ENCODE measurements at places on chromosomes 1 and 21. TPM values are rescaled to one million over a fixed set of nuclear protein-coding genes. Genes with fewer than 3 reads are reported as not detected.

DNA sequence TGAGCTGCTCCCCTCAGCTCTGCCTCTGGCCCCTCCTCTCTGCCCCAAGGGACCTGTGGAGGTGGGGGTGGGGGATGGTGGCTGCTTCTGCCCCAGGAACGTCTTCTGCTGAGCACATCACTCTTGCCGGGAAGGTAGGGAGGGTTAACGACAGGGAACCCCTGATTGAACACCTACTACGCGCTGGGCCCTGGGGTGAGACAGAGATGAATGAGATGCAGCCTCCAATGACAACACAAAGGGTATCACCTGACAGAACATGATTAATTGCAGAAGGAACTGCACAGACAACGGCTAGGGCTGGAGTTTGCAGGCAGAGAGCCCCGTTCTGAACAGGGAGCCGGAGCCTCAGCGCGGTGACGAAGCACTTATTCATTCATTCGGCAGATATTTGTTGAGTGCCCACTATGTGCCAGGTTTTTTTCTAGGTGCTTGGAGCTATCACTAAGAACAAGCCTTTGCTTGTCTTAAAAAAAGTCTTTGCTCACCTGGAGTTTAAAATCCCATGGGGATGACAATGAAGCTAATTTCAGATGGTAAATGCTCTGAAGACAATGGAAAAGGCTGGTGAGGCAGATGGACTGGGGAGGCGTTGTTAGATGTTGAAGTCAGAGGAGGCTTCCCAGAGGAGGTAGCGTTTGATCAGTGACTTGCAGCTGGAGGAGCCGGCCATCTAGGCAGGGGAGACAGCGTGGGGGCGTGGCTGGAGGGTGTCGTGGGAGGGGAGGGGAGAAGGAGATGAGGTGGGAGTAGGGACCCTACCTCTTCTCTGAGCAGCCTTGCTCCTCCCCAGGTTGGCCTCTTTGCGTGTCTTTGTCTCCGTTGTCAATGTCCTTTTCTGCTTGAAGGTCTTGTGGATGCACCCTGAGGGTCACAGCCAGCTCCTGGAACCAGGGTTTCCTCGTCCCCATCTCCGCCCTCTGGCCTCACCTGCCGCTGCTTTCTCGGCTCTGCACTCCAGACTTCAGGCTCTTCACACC, 103.1 kb upstream of the CSF3R start:
- H3K4me1 ChIP-seq: no peaks in the 10 kb centered on the region
- H3K36me3 ChIP-seq: no peaks in the 10 kb centered on the region
- no peak for DNase-seq
- H3K4me3 ChIP-seq: no peak overlapping the region
- no peaks in the 10 kb centered on the region for H3K27me3 ChIP-seq

GRCh38 chr1:154629061-154629674, 21.2 kb upstream of the ADAR start:
- H3K27me3 ChIP-seq: peaks cover 10% of the 10 kb centered on the region
- H3K4me3 ChIP-seq: no peak overlapping the region
- H3K4me1 ChIP-seq: peaks cover 10% of the 10 kb centered on the region
- H3K36me3 ChIP-seq: no peaks in the 10 kb centered on the region

GRCh38 chr1:204223129-204223860, 9.5 kb upstream of the GOLT1A start:
- H3K4me3 ChIP-seq: no peak overlapping the region
- no peaks in the 10 kb centered on the region for H3K36me3 ChIP-seq
- H3K27me3 ChIP-seq: no peaks in the 10 kb centered on the region
- no peak overlapping the region for H3K27ac ChIP-seq
- H3K4me1 ChIP-seq: no peaks in the 10 kb centered on the region

GRCh38 chr1:101479945-101480344, 243.1 kb downstream of the S1PR1 start:
- no peak for DNase-seq
- H3K36me3 ChIP-seq: no peaks in the 10 kb centered on the region
- no peaks in the 10 kb centered on the region for H3K4me1 ChIP-seq
- no peak overlapping the region for H3K27ac ChIP-seq
- H3K27me3 ChIP-seq: no peaks in the 10 kb centered on the region

DNA sequence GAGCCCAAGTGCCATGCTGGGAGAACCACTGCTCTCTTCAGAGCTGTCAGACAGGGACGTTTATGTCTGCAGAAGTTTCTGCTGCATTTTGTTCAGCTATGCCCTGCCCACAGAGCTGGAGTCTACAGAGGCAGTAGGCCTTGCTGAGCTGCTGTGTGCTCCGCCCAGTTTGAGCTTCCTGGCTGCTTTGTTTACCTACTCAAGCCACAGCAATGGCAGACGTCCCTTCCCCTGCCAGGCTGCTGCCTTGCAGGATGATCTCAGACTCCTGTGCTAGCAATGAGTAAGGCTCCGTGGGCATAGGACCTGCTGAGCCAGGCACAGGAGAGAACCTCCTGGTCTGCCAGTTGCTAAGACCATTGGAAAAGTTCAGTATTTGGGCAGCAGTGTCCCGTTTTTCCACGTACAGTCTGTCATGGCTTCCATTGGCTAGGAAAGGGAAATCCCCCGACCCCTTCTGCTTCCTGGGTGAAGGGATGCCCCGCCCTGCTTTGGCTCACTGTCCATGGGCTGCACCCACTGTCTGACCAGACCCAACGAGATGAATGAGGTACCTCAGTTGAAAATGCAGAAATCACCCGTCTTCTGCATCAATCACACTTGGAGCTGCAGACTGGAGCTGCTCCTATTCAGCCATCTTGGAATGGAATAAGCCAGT, 31.9 kb downstream of the CYP4B1 start:
- H3K36me3 ChIP-seq: no peaks in the 10 kb centered on the region
- DNase-seq: no peak
- no peaks in the 10 kb centered on the region for H3K27me3 ChIP-seq
- H3K4me1 ChIP-seq: no peaks in the 10 kb centered on the region
- H3K27ac ChIP-seq: no peak overlapping the region

DNA sequence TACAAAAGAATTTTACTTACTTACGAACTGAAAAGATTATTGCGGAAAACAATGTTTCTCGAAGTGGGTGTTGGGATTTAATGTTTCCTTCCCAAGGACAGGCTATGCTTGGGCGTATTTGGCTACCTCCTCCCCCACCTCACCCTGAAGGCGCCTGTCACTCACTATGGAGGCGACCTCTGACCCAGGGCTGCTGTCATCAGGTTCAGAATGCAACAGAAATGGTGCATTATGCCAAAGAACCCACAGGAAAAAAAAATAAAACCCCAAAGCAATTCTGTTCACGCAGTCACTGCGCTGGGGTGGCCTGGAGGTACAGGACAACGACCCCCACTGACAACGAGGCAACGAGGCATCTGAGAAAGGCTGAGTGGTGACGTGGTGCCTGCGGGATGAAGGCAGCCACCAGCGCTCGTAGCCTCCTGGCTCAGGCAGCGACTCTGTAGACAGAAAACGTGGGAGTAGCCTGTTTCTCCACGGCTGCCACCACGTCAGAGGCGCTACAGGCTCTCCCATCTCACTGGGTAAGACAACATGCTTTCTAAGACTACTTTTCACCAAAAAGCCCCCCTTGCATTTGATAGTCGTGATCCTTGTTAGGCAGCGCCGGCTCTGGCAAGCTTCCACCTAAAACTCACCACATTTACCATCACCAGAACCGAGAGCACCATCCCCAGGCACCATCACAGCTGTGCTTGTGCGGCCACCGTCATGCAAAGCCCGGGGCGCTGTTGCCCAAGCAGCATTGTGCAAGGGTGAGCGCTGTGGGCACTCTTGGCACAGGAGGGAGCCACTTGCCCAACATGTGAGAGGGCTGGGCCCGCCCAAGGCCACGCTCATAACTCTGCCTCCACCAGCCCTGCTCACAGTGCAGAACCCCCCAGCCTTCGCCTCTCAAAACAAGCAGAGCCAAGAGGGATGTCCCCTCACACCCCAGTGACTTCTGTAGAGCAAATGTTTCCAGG, 14.3 kb downstream of the NADK start:
- no peak overlapping the region for H3K4me3 ChIP-seq
- H3K36me3 ChIP-seq: peaks cover 4% of the 10 kb centered on the region
- H3K27me3 ChIP-seq: no peaks in the 10 kb centered on the region
- H3K27ac ChIP-seq: no peak overlapping the region

GRCh38 chr1:58874757-58875755, 91.2 kb upstream of the JUN start:
- DNase-seq: no peak
- H3K27me3 ChIP-seq: no peaks in the 10 kb centered on the region
- H3K4me1 ChIP-seq: peaks cover 24% of the 10 kb centered on the region
- peak overlapping the region; percentile 58 for H3K27ac ChIP-seq
- no peaks in the 10 kb centered on the region for H3K36me3 ChIP-seq

GRCh38 chr21:20997636-20998455, at the start of gene NCAM2:
Gene NCAM2 (plus strand): TSS chr21:20998409.
- H3K36me3 ChIP-seq: no peaks in the 10 kb centered on the region
- DNase-seq: no peak
- no peaks in the 10 kb centered on the region for H3K4me1 ChIP-seq

DNA sequence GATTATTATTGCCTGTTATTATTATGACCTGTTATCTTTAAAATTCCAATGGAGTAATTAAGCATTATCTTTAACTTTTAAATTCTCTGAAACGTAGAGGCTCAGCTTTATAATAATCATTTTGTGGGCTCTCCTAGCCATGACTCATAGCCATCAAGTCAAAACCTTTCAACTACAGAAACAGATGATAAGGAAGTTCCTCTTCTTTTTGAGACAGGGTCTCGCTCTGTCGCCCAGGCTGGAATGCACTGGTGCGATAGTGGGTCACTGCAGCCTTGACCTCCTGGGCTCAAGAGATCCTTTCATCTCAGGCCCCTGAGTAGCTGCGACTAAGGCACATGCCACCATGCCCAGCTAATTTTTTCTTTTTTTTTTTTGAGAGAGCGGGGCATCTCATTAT, 43.5 kb downstream of the CHML start:
- H3K36me3 ChIP-seq: no peaks in the 10 kb centered on the region
- H3K4me3 ChIP-seq: no peak overlapping the region
- H3K4me1 ChIP-seq: peaks cover 10% of the 10 kb centered on the region
- no peak for DNase-seq

Gene TFF1
- 0.36 TPM for total RNA-seq

Gene DISC1
- 0.36 TPM for total RNA-seq

- no peak overlapping the region for H3K4me3 ChIP-seq
- no peaks in the 10 kb centered on the region for H3K4me1 ChIP-seq
- H3K27me3 ChIP-seq: peaks cover 2% of the 10 kb centered on the region
- H3K27ac ChIP-seq: no peak overlapping the region
- H3K36me3 ChIP-seq: no peaks in the 10 kb centered on the region
Measured at GRCh38 chr1:232899839-232900238, 50.6 kb upstream of the NTPCR start.

Gene CYP4A22
- not detected for total RNA-seq

DNA sequence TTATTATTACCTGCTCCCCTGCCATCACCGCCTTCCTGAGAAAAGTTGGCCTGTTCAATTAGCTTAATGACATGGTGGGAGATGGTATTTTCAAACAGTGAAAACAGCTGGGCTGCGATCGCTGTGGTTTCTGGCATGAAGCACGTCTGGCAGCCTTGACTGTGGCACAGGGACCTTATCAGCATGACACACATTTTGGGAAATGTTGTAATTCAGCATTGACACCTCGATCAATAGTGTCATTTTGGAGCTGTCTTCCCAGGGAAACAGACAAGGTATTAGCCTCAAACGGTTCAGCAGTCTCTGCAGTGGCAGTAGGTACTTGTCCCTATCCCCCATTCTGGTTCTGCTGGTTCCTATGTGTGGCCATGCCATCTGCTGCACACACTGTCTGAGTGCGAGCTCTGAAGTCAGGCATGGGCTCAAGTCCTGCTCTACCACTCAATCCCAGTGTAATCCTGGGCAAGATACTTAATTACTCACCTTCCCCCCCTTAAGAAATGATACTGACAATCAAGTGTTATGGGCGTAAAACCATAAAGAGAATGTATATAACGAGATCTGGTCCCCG, 154.5 kb upstream of the KCND3 start:
- no peak overlapping the region for H3K27ac ChIP-seq
- no peaks in the 10 kb centered on the region for H3K27me3 ChIP-seq

DNA sequence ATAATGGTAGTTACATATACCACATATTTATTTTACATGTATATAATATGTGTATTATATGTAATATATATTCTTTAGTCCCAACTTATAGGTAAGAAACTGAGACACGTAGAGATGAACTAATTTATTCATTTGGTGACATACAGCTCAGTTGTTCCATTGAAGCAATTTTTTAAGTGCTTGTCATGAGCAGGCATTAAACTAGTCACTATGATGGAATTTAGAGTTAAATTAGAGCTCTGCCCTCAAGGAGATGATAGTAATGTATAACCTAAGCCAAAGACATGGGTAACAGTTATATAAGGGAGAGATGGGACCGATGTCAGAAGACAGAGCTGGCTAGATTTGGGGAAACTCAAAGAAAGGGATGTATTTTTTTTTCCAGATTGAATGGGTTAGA, 83.0 kb downstream of the ST6GALNAC5 start:
- no peak overlapping the region for H3K27ac ChIP-seq
- no peaks in the 10 kb centered on the region for H3K4me1 ChIP-seq
- no peak for DNase-seq
- H3K27me3 ChIP-seq: no peaks in the 10 kb centered on the region
- H3K4me3 ChIP-seq: no peak overlapping the region
- H3K36me3 ChIP-seq: no peaks in the 10 kb centered on the region

DNA sequence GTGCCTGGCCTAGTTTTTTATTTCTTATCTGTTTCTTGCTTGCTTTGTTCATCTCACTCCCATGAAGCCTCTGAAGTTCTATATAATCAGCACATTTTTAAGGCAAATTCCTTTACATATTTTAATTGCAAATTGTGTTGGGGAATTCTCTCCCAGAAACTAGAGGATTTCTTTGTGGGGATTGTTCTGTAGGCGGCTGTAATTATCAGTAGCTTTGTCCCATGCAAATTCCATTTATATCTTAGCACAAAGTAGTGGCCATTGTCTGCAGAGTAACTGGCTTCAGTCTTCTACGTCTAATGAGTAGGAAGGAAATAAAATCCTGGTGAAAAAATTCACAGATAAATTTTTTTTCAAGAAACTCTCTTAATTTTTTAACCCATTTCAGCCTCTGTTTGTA, 35.7 kb downstream of the CLEC20A start:
- H3K36me3 ChIP-seq: peaks cover 8% of the 10 kb centered on the region
- DNase-seq: no peak
- H3K27me3 ChIP-seq: no peaks in the 10 kb centered on the region
- H3K4me1 ChIP-seq: no peaks in the 10 kb centered on the region

DNA sequence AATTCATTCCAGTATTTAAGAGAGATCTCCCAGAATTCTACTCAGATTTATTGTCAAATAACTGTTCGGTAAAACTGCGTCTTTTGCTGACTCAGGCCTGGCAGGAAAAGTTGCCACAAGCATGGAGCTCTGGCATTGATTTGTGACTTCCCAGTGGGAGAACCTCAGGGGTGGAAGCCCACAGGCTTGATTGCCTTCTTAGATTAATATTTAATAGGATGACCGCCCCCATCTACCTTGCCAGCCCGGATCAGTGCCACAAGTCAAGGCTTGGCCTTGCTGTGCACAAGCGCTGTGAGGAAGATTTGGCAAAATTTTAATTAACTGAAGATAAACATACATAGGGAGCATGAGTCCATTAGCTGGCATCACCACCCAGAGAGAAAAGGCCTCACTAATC, 93.5 kb downstream of the LRIG2 start:
- H3K4me1 ChIP-seq: no peaks in the 10 kb centered on the region
- no peaks in the 10 kb centered on the region for H3K27me3 ChIP-seq
- DNase-seq: no peak

All from Panc1 (cell line).